ENCODE measurements at places on chromosomes 13 and 19.

DNA sequence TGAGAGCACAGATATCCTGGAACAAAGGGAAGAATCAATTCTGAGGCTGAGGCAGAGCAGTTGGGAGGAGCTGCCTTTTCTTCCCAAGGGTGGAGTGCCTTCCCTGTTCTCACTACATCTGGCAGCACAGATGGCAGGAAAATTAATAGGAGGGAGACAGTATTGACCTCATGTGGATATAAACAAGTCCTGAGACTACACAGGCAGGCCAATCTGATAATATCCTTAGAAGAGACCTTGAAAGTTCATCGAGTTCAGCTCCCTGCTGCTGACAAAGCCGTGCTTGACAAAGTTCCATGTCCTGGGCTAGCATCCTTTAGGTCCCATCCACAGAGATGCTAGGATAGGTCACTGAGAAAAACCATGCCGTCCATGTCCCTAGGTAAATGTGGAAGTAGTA, 1451.5 kb downstream of the EFNB2 start:
- DNase-seq: no peak

DNA sequence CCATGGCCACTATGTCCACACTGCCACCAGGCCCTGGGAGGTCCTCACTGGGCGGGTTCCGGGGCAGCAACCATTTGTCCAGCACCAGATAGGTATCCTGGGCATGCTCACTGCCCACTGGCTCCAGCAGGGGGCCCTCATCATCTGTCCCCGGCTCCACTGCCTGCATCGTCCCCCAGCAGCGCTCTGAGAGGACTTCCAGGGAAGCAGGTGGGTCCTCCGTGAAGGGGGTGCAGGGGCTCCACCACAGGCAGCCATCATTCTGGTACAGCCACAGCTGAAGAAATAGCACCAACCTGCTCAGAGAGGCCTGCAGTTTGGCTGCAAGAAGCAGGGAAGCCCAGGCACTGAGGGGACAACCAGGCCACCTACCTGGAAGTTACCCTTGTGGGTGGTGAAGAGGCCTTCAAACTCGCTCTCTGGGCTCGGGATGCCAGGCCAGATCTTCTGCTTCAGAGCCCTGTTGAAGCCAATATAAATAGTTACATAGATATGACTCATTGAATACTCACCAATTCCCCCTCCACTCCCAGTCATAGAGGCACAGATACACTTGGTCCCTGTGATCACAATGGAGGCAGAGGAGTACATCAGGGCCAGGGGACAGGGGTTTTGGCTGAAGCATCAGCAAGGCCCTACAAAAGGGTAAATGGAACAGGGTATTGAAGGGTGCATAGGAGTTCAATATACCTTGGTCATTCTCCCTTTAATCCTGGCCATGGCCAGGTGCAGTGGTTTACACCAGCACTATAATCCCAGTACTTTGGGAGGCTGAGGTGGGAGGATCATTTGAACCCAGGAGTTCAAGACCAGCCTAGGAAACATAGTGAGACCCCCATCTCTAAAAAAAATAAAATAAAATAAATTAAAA, 4.1 kb downstream of the SWSAP1 start:
- DNase-seq: no peak

DNA sequence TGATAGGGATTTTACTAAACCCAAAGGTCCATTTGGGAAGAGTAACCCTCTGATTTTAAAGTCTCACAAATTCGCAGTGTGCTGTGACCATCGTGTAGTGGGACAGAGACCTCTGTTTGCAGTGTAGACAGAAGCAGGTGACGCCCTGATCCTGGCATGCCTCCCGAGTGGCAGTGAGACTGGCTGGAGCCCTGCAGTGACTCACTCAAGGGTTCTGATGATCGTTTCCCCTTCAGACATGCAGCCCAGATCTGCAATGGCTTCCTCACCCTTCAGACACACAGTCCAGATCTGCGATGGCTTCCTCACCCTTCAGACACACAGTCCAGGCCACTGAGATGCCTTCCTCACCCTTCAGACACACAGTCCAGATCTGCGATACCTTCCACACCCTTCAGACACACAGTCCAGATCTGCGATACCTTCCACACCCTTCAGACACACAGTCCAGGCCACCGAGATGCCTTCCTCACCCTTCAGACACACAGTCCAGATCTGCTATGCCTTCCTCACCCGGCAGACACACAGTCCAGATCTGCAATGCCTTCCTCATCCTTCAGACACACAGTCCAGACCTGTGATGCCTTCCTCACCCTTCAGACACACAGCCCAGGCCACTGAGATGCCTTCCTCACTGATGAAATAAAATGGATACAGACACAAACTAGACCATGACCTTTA, 125.2 kb downstream of the ATP11A start:
- DNase-seq: no peak

DNA sequence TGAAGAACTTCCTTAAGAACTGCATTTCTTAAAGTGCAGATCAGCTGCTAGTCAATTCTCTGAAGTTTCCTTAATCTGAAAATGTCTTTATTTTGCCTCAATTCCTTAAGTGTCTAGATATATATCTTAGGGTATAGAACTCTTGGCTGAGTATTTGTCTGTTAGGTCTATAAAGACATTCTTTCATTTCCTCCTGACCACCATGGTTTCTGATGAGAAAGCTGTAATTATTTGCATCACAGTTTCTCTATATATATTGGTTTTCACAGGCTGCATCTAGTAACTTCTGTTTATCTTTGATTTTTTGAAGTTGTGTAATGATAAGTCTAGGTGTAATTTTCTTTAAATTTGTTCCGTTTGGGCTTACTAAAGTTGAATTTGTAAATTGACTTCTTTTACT, 15.2 kb downstream of the NDFIP2 start:
- no peak for DNase-seq

- DNase-seq: no peak
These were observed 35.6 kb upstream of the PEPD start for GRCh38 chr19:33557196-33557595.

- peak; percentile 29 for DNase-seq
These were observed 3.9 kb downstream of the ZNF266 start for GRCh38 chr19:9431475-9431874.

DNA sequence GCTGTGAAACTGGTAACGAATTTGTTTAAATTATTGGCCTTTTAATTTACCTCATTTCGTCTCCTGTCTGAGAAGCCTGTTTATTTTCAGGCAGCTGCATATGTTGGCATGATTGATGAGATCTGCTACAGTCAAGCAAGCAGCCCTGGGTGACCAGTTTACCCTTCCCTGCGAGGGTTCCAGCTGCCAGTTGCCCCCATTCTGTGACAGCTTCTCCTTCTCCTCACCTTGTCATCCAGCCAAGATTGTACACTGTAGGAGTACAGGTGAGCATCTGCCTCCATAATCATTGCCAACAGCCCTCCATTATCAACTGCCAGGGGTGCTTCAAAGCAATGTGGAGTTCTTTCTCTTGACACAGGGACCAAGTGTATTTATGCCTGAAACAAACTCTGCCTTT, 1979.9 kb upstream of the PRR20A start:
- DNase-seq: no peak

- DNase-seq: no peak
These were observed 793.7 kb upstream of the SLITRK5 start for GRCh38 chr13:86877441-86877840.

DNA sequence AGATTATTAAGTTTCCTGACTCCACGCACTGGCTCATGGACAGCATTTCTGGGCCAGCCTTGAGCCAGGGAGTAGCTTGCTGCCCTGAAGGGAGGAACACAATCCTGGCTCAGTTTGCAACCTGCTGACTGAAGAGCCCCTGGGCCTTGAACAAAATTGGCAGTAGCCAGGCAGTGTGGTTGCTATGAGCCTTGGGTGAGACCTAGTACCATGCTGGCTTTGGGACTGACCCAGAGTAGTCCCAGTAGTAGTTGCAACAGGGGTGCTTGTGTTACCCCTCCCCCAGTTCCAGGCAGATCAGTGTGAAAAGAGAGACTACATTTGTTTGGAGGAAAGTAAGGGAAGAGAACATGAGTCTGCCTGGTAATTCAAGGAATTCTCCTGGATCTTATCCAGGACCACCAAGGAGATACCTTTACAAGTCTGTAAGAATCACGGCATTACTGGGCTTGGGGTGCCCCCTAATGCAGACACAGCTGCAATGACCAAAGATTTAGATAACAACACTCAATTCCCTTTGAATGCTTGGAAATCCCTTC, 22.0 kb downstream of the ITGBL1 start:
- DNase-seq: no peak

DNA sequence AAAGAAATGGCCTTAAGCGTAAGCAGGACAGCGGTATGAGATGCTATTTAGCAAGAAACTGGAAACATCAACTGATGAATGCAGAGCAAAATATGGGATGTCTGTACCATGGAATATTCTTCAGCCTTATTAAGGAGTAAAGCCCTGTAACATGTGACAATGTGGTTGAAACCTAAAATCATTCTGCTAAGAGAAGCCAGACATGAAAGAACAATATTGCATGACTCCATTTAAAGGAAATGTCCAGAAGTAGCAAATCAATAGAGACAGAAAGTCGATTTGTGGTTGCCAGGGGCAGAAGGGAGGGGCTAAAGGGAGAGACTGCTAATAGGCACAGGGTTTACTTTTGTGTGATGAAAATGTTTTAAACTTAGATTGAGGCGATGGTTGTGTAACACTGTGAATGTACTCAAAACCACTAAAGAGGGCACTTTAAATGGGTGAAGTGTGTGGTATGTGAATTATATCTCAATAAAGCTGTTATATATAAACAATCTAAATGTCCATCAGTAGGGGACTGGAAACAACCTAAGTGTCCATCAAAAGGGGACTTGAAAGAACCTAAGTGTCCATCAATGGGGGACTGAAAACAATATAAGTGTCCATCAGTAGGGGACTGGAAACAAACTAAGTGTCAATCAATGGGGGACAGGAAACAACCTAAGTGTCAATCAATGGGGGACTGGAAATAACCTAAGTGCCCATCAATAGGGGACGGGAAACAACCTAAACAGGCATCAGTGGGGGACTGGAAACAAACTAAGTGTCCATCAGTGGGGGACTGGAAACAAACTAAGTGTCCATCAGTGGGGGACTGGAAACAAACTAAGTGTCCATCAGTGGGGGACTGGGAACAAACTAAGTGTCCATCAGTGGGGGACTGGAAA, 45.4 kb downstream of the CCL25 start:
- no peak for DNase-seq

GRCh38 chr19:48806518-48806817, 4.4 kb downstream of the BCAT2 start:
- no peak for DNase-seq

DNA sequence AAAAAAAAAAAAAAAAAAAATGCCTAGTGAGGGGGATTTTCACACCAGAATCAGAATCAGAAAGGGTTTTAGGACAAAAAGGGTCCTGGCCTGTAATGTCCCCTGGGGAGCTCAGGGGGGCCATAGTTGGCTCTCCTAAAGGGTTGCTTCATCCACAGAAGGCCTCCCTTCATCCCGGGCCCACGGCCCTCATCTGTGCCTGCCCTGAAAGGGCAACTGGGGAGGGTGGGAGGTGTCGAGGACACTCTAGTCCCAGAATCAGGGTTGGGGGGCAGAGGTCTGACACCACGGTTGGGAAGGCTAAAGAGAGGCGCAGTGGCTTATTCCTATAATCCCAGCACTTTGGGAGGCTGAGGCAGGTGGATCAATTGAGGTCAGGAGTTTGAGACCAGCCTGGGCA, 22.5 kb upstream of the ZNRF4 start:
- no peak for DNase-seq
